NCI-H187 (cell line): ENCODE measurements at places on chromosomes 3 and 15.

DNA sequence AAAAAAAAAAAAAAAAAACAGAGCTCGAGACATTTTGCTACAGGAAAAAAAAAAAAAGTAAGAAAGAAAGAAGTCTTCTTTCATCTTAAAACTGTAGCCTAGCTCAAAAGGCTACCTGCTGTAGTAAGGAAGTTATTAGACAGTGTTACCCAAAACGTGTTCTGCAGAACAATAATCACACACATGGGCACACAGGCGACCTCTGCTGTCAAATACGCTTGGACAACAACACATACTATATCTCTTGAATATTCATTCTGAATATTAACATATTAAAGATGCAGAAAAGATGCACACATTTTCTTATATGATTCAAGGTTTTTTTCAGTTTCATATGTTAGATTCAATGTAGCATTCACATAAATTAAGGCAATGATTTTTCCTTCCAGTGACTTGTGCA is 215.8 kb downstream of the ROBO1 start:
- DNase-seq: no peak

GRCh38 chr15:40302288-40302886 is 5.3 kb downstream of the PLCB2 start:
- DNase-seq: no peak

DNA sequence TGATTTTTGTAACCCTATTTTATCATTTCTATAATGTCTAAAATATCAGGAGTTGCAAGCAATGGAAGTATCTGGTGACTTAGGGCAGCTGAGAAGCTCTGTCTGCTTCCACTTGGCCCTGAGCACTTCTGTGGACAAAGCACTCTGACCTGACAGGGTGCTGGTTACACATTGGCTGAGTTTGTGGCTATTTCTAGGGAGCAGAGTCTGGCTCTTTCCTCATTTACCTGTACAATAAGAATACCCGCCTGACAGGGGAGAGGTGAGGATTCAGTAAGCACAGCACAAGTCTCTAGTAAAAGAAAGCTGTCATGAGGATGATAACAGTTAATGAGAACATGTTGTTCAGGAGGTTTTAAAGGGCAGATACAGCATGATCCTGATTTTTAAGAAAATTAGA is 33.3 kb upstream of the SPESP1 start:
- no peak for DNase-seq

GRCh38 chr3:153463895-153464294 is 301.9 kb downstream of the RAP2B start:
- no peak for DNase-seq

DNA sequence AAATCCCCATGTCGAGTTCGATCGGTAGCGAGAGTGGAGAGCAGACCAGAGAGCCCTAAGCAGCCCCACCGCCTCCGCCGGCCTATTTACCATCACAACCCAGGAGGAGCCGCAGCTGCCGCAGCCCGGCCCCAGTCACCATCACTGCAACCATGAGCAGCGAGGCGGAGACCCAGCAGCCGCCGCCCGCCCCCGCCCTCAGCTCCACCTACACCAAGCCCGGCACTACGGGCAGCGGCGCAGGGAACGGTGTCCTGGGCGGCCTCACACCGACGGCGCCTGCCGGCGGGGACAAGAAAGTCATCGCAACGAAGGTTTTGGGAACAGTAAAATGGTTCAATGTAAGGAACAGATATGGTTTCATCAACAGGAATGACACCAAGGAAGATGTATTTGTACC is 89.5 kb upstream of the TPM1 start:
- DNase-seq: no peak
